ENCODE measurements at places on chromosomes 7 and 10. TPM values are rescaled to one million over a fixed set of nuclear protein-coding genes. Genes with fewer than 3 reads are reported as not detected.

- DNase-seq, result no peak
These were observed 81.4 kb downstream of the ABLIM1 start for GRCh38 chr10:114576716-114577115.

DNA sequence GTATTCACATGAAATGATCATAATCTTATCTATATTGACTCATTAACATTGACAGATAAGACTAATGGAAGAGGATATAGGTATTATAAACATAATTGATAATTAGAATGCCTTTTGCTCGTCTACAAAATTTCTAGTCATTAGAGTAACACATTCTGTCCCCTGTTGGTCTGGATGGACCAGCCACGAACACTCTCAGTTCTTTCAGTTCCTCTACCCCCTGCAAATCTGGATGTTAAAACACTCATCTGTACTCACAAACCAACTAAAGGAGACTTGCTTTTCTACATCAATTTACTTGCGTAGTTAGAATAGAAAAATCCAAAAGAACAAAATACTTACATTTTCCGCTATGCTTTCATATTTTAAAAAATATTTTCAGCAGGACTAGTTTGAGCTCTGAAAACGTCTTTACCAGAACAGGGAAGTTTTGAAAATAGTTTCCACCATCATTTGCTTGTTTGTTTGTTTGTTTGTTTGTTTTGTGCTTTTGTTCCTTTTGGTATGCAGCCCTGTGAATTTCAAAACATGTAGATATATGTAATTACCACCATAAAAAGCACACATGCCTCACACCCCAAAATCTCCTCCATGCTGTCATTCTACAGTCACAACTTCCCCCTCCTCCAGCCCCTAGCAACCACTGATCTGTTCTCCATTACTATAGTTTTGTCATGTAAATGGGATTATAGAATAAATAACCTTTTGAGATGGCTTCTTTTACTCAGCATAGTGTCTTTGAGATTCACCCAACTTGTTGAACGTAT lies 103.8 kb downstream of the FZD1 start:
- DNase-seq, result no peak

TMEM184A gene
- 55.0 TPM for total RNA-seq

NPC1L1 gene
- 0.24 TPM for total RNA-seq

CALML3 gene
- total RNA-seq, result 27.4 TPM

All from suprapubic skin (tissue), 4 donors.